ENCODE measurements at places on chromosomes 16 and 17.

DNA sequence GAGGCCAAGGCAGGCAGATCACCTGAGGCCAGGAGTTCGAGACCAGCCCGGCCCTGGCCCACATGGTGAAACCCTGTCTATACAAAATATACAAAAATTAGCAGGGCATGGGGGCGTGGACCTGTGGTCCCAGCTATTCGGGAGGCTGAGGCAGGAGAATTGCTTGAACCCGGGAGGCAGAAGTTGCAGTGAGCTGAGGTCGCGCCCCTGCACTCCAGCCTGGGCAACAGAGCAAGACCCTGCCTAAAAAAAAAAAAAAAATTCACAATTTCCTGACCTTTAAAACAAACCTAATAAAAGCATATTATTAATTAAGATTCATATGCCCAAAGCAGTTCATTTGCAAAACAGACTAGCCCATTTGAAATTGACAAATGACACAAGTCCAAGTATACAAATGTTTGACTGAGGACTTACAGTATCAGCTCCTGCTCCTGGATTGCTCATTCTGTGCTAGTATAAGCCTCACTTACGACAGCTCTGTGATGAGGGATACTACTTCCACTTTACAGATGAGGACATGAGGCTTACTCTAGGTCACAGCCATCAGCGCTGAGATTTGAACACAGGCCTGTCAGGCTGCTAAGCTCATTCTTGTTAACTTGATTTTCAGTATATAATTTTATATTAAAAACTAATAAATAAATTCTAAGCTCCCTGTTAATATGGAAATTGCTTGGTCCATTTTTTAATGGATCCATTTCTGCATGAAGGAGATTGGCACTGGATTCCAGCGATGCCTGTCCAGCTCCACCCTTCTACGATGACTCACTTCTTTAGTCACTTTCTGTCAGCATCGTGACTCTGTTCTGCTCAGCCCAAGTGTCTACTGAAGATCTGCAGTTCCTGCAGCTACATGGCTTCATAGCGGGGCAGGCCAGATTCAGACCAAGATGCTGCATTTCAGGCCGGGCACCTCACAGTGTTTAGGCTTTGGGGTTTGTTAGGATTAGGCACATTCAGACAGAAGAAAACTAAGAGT, 88.2 kb downstream of the WDR59 start:
- no peak for DNase-seq

- no peak for DNase-seq
These were observed 38.4 kb downstream of the UTP18 start for GRCh38 chr17:51298508-51299371.

DNA sequence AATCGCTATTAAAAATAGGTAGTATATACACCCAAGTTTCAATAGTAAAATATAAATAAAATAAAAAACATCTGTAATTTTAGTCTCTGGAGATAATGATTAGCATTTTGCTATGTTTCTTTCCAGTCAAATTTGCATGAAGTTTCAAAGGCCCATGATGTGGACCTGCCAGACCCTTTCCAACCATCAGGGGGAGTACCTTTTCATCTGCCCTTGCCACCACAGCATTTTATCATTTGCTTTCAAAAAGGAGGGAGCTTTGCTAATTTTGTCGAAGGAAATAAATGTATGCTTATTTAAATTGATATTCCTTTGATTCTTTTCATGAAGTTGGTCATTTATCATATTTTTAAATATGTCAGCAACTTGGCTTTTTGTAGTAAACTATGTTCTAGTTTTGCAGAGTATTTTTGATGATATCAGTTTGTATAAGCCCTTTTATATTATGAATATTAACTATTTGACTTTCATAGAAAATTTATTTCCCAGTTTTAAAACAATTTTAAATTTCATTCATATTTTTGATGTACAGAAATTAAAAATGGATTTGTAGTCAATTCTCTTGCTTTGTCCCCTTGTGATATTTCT, 115.2 kb upstream of the NETO2 start:
- no peak for DNase-seq

DNA sequence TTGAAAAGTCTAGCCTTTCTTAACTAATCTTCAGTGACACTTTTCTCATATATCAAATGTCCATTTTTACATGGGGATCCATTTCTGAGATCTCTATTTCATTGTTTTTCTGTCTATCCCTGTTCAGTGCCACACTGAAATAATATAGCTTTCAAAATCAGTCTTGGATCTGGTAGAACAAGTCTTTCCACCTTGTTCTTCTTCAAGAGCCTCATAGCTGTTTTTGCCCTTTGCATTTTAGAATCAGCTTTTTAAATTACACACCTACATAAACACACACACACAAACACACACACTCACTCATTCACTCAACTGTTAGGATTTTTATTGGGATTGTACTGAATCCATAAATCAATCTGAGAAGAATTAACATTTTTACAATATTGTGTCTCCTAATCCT, 19.2 kb downstream of the GSDMB start:
- no peak for DNase-seq

DNA sequence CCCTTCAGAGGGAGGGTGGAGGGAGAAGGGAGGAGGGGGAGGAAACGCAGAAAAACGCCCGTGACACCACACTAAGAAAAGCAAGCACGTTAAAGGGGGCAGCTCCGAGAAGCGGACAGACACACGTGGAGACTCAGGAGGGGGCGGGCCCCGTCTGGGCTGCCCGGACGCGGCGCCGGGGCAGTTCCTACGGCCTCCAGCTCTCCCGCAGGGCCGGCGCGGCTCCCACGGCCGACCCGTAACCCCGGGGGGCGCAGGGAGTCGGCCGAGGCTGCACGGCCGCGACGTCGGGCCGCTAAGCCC, 362 bp downstream of the KLHDC4 start:
- DNase-seq, result no peak

DNA sequence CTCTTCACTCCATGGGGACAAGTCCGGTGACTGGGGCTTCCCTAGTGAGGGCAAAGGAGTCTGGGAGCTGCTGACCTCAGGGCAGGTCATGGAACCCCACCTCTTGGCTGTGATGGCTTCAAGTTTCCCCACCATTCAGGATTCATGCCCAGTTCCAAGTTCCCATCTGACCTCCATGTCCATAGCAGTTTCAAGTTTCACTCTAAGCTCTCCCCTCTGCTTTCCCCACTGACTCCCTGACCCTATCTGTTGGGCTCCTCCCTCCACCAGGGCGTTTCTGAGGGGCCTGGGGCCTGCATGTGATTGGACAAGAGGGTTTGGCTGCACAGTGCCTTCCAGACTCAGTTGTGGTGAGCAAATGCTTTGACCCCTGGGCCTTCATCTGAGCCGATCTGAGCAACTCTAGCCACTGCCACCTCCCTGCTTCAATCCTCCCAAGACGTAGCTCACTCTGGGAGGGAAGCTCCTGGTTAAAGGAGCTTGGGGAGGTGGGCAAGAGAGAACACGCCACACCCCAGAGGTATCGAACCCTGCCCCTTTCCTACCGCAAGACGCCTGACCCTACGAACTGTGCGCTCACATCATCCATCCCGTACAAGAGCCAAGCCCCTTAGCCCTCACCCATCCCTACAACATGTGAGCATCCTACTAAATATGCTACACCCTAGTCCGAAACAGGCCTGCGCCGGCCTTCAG, 8.3 kb downstream of the ZNF629 start:
- no peak for DNase-seq

DNA sequence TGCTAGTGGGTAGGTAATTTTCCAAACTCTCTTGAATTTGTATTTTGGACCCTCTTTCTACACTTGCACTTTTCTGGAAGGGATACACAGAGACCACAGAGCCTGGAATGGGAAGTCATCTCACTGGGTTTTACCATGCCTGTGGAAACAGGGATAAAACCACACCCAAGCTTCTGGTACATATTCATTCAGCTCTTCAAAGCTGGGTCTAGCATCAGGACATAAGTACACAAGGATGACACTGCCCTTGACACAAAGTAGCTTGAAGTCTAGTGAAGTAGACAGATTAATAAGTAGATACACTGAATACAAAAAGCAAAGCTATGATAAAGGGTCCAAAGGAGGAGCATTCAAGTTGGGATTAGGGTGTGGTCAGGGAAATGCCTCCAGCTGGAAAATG, 118.2 kb downstream of the CDH11 start:
- no peak for DNase-seq

GRCh38 chr17:30468465-30468864, 8.7 kb upstream of the GOSR1 start:
- no peak for DNase-seq

- no peak for DNase-seq
These were observed 1.0 kb downstream of the TPSD1 start for GRCh38 chr16:1256874-1257322.

- DNase-seq, result no peak
These were observed 43.8 kb downstream of the MYO1D start for GRCh38 chr17:32833076-32833475.

DNA sequence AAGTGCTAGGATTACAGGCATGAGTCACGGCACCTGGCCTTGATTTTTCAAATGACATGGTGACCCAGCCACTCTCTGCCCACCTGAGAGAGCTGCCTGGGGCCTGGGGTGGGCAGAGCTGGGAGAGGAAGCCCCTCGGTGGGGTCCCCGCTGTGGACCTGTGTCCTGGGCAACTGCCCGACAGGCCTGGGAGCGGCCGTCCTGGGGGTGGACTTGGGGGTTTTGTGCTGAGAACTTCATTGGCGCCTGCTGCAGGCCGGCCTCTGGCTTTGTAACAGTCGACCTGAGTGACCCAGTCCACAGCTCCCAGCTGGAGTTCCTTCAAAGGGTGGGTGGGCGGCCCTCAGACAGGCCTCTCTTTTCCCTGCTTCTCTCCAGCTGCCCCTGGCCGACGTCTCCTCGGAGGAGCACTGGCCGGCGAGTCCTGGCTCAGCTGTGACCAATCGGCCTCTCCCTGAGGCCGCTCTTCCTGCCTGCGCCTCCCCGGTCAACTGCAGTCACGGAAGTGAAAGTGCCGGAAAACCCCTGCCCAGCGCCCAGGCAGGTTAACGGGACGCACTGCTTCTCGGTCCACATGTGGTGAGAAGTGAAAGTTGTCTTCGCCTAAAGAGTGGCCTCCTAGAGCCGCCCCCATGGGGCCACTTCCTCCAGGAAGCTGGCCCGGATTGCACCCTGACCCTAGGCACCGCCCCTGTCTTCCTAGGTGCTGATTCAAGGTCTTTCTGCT, 5.5 kb downstream of the CBFA2T3 start:
- DNase-seq, result no peak

- no peak for DNase-seq
These were observed 29.3 kb downstream of the AKAP10 start for GRCh38 chr17:19948116-19948943.

DNA sequence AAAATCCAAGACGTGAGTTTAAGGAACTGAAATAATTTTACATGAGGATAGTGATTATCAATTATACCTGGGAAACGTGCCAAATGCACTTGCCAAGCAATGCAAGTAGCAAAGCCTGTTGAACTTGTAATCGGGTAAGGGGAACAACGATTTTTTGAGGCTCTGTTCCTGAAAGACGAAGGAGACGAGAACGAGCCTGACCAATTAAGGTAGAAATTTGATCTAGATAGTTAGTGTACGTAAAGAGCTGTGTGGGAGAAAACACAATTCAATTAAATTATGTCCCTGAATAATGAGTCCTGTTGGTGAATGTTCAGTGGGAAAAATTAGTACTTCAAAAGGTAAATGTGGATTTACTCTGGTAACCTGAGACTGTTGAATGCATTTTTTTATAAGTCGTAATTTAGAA, 17.7 kb upstream of the KCTD5 start:
- no peak for DNase-seq

DNA sequence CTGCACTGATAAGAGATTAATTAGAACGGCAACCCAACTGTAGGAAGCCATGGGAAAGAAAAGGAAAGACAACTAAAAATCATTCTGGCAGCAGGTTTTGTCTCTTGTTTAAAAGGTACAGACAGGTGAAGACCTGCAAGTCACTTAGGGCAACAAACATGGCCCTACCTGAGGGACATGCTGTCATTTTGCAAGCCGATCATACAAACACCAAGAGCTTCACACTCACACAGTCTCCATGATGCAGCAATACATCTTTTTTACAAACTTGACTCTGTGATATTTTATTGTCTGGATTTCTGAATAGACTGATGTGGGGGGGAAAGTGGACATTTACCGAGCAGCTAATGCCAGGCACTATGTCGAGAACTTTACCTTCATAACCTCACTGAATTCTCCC, 101.8 kb downstream of the PARN start:
- no peak for DNase-seq

DNA sequence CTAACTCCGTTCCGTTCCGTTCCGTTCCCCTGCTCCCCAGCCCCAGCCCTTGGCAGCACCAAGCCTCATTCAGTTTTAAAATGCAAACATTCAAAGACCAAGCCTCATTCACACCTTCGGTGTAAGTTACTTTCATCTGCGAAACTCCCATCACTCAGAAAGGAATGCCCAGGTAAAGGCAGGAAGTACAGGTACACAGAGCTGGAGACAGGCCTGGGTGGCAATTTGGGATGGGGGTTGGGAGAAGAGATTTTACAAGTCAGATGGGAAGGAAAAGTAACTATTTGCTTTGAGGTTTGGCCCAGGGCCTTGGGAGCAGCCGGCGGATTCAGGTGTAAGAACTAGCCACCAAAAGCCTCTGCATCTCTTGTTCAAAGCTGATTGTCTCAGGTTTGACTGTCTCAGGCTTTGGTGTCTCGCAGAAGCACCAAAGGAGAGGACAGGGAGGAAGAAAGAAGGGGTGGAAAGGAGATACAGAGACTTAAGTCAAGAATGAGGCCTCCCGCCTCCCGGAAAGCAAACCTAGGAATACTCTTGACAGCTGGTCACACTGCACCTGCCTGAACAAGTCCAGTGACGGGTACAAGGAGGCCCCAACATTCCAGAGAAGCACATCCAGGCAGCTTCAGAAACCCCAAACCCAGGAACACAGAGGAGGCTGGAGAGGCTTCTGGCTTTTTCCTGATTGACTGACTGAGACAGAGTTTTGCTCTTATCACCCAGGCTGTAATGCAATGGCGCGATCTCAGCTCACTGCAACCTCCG, 54.7 kb downstream of the NXN start:
- no peak for DNase-seq

DNA sequence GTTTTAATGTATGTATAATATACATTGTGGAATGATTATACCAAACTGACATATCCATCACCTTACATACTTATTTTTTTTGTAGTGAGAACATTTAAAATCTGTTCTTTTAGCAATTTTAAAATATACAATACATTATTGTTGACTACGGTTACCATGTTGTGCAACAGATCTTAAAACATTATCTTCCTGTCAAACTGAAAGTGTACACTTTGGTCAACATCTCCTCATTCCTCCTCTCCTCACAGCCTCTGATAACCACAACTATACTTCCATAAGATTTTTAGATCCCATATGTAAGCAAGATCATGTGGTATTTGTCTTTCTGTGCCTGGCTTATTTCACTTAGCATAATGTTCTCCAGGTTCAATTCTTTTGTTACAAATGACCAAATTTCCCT, 7.5 kb upstream of the DNAJA2 start:
- DNase-seq, result no peak

All from stimulated activated CD4-positive, alpha-beta T cell treated with anti-CD3 and anti-CD28 coated beads, Interleukin-15, amount 100 ng/mL, for 1 hour (primary cell).